ENCODE measurements at places on chromosomes 16 and 17. TPM values are rescaled to one million over a fixed set of nuclear protein-coding genes. Genes with fewer than 3 reads are reported as not detected.

MYCBPAP gene
- under 0.01 TPM for total RNA-seq

RUNDC3A gene
- under 0.01 TPM for total RNA-seq

CD300LF gene
- total RNA-seq, result not detected

- no peak for DNase-seq
These were observed 2.5 kb upstream of the HS3ST6 start for GRCh38 chr16:1920727-1921171.

DNA sequence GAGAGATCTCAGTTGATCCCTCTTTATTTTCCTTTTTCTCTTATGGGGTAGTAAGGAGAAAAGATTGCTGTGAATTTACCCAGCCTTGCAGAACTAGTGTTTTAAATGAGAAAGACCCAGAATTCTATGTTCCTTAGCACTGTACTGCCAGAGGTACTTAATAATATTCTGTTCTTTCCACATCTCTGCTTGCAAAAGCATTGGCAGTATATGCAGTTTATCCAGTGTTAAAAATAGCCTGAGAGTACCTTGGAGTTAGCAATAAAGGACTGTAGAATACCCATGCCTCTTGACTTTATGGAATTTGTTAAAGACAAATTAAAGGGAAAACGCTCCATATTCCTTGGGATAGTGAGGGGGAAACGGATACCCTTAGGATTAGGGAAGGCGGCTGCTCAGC lies 11.9 kb downstream of the SLC7A6 start:
- no peak for DNase-seq

- peak; percentile 71 for DNase-seq
These were observed at the start of gene ADORA2B for GRCh38 chr17:15944759-15945526. Gene ADORA2B (plus strand): TSS chr17:15945130. CDS start chr17:15945249, 119 bp downstream.

DNA sequence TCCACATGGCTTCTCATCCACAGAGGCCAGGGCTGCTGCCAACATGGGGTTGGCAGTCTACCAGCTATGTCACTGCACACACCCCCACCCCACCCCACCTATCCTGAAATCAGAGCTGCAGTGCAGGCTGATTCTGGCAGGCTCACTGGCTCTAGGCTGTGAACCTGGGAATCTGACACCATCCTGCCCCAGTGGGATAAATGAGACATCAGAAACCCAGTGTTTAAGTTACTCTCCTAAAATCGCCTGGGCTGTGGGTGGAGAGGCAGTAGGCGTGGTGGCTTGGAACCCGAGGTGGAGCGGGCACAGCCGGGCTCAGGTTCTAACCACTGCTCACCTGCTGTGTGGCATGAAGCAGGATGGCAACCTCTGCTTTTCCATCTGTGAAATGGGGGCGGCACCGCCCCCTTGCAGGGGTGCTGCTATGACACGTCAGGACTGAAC lies 5.6 kb downstream of the SLC38A8 start:
- DNase-seq, result no peak

DNA sequence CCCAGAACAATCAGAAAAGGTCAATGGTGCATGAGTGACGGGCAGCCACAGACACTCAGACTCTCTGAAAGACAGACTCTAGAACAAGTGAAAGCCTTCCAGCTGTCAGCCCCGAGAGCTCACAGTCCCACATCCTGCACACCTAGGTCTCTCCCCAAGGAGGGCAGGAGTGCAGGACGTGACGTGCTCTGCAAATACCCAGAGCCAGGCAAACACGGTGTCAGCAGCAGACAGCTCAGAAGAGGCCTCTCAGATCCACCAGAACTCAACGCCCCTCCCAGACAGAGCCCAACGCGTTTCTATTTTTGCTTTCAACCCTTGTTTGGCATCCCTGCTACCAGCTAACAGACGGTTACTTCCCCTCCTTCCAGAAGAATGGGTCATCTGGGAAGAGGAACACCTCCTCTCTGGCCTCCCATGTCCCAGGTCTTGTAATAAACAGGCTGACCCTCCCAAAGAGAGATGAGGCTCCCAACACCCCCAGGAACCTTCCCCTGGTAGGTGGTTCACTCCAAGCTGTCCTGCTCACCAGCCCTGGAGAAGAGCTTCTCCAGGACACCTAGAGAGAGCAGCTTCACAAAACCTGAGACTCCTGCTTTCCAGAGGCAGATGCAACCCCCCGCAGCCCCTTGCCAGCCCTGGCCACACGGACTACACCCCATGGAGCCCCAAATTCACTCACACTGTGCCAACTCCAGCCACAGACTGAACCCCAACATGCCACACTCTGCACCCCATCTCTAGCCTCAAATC lies 7.6 kb downstream of the PITPNM3 start:
- DNase-seq, result no peak

- no peak for DNase-seq
These were observed 38.3 kb upstream of the TEKT3 start for GRCh38 chr17:15379659-15380058.
